IPS DF 19.7 (cell line): ENCODE measurements at places on chromosomes 4 and X.

GRCh38 chrX:77975755-77976154 is 6.3 kb upstream of the PGAM4 start:
- no peak for DNase-seq

- no peak for DNase-seq
Observed at GRCh38 chr4:152697284-152698088, 17.7 kb upstream of the TMEM154 start.

DNA sequence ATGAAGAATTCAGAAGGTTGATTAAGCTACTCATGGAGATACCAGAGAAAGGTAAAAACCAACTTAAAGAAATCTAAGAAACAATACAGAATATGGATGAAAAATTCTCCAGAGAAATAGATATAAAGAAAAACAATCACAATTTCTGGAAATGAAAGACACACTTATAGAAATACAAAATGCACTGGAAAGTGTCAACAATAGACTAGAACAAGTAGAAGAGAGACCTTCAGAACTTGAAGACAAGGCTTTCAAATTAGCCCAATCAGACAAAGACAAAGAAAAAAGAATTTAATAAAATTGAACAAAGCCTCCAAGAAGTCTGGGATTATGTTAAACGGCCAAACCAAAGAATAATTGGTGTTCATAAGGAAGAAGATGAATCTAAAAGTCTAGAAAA is 9.6 kb downstream of the STBD1 start:
- DNase-seq = no peak

- no peak for DNase-seq
Observed at GRCh38 chr4:103802766-103803165, 83.0 kb upstream of the TACR3 start.

GRCh38 chr4:181364504-181364903 is 878.7 kb upstream of the TENM3 start:
- no peak for DNase-seq

DNA sequence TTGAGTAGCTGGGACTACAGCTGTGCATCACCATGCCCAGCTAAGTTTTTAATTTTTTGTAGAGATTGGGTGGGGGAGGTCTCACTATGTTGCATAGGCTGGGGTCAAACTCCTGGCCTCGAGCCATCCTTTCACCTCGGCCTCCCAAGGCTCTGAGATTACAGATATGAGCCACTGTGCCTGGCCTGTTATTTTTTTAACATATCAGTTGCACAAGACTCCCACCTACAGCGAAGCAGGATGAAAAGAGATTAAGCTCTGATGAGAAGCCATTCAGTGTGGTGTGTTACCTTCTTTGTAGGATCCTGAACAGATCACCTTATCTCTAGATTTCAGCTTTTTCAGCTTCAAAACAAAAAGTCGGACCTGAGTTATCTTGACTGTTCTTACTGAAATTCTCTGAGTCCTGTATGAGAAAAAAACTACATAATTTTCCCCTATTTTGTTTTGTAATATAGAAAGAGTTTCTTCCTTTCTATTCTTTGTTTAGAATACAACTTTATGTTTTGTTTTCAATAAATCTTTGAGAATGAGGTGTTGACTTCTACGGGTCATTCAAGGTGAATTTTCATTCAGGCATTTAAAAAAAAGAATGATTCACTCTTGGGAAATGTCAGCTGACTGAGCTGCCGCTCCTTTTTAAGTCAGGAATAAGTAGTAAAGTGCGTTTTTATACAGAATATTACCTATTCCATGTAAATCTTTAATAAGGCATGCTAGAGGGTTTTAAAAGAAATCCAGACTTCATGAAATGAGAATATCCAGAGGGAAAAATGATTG is 134.6 kb downstream of the ARSF start:
- no peak for DNase-seq

DNA sequence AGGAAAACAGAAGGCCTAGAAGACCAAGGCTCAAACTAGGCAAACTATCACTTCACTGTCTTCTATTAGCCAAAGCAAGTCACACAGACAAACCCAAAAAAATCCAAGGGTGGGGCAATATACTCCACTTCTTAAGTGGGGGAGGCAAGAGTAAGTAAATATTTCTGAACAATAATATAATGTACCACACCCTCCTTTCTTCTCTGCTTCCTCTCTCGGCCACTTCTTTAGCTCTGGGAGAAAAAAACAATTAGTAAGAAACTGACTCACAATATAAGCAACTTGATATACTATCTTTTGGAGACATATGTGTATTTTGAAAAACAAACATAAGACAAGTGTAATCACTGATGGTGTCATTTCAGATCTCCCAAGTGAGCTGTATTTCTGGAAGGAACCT is 14.8 kb downstream of the DCAF8L1 start:
- no peak for DNase-seq

DNA sequence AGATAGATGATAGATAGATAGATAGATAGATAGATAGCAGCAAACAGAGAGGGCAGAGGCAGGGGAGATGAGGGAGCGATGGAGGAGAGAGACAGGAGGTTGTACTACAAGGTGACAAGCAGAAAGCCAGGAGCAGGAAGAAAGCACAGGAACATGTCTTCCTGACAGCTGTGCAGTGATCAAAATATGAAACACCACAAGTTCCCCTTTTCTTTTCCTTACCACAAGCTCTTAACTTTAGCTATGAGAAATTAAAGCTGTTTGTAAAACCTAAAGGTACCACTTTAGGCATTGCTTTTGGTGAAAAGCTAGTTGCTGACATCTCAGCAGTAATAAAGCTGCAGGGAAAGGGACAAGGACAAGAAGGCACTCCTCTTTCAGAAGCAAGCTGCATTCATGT is 9.1 kb upstream of the MAGED4B start:
- no peak for DNase-seq

DNA sequence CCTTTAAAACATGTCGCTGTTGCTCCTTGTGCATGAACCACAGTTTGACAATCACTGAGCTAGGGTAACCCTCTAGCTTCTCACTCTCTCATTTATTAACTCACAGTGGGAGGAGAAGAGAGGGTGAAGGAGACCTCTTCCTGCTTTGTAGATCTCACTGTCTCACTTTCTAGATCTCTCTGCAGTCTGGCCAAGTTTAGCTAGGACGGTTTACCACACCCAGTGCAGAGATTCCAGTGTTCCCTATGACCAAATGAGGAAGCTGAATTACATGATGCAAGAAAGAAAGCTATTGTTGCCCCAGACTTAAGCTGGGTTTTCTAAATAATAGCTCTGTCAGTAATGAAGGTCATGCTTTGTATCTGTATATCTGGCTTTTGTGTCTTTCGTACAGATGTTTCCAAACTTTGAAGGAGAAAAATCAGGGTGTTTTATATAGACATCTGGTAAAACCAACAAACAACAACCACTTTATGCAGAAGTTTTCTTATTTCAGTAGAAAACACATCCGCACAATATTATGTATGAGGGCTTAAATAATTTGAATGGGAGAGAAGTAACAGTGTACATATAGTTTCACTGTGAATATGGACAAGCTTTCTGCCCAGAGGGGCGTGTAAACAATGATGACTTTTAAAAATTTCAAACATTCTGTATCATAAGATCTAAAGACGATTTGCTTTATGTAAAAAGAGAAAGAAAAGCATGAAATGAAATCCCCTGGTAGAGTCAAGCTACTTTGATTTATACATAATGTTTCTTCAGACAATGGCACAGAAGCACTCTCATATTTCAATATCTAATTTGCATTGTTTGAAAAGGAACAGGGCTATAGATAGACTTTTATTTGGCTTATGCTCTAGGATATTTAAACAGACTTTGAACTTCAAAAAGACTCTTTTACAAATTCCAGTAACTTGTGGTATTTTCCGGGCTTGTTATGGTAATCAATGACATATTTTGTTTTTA is 582.3 kb downstream of the FSTL5 start:
- no peak for DNase-seq

DNA sequence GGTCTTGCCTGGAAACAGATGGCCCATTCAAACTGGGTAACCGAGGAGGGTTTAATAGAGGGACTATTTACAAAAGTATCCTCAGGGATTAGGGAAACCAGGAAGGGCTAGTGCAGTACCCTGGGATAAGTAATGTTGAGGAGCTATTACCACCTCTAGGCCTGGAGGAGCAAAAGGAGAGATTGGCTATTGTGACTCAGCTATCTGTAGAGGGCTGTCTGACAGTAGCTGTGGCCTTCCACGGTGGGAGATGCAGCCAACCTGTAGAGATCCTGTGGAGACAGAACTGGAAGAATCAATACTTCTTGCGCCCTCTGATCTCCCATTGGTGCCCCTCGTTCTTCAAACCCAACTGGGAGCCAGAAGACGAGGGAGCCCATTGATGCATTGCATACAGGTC is 34.1 kb upstream of the RPS6KA3 start:
- no peak for DNase-seq

- DNase-seq = no peak
Observed at GRCh38 chr4:124426279-124426678, 286.3 kb downstream of the ANKRD50 start.

GRCh38 chr4:168863719-168864647 is 146.1 kb downstream of the CBR4 start:
- no peak for DNase-seq

DNA sequence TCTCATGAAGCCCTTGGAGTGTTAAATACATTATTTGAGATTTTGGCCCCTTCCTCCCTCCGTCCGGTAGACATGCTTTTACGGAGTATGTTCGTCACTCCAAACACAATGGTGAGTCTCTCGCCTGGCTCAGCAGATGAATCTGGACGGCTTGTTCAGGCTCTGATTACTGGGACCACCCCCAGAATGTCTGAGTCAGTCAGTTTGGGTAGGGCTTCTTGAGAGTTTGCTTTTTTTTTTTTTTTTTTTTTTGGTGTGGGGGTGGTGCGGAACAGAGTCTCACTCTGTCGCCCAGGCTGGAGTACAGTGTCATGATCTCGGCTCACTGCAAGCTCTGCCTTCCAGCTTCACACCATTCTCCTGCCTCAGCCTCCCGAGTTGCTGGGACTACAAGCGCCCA is 62.4 kb upstream of the MSANTD1 start:
- no peak for DNase-seq

- no peak for DNase-seq
Observed at GRCh38 chr4:122824616-122825015, 2.0 kb upstream of the FGF2 start.

DNA sequence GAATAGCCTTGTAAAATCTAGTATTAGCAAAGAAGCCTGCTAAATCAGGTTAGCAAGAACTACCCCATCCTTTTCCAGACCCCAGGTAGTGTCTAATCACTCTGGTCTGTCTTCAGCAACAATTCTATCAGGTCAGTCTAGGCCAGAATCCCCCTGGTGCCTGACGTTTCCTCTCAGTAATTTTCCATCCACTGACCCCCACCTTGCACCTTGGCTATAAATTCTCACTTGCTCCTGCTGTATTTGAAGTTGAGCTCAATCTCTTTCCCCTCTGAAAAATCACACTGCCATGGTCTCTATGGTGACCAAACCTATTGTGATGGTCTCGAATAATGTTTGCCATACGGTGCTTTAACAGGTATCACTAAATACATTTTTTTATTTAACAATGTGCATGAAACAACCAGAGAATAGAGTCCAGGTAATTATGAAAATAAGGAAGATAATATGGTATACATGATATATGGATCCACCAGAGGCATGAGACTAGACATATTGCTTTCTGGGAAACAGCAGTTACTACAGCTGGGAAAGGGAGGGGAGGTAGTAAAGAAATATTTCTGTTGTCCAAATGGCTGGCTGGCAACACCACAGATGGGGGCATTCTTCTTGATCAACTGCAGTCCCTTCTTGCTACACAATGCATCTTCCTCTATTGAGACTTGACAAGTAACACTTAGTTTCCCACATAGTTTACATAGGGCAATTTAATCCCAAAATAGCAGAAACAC is 33.8 kb downstream of the CXCL1 start:
- DNase-seq = no peak

DNA sequence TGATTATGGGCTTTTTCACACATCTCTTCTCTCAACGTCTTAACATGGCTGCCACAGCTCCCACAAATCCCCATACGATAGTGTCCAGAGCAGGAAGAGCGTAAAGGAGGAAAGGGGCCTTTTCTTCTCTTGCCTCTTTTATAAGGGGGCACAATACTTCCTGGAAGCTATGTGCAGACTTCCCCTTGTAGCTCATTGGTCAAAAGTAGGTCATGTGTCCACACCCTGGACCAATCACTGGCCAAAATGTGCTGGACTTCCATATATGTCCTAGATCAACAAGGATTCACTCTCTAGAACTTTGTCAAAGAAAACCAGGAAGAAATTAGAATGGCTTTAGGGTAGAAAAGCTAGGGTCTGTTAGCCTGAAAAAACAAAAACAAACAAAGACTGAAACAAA is 26.7 kb downstream of the STK32B start:
- no peak for DNase-seq

DNA sequence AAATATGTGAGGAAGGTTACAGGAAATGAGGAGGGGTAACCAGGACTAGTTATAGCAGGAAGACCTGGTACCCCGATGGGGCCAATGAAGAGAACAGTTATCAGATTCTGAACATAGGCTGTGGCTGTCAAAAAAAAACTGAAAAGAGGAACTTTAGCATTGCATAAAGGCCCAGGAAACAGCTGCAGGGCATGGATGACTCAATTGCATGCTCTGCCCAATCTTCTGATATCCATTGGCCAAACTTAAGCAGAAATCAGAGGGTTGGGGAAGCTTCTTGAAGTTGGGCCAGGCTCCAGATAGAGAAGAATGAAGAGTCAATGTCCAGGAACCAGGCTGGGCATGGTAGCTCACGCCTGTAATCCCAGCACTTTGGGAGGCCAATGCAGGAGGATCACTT is 1222.4 kb upstream of the PRKX start:
- no peak for DNase-seq

DNA sequence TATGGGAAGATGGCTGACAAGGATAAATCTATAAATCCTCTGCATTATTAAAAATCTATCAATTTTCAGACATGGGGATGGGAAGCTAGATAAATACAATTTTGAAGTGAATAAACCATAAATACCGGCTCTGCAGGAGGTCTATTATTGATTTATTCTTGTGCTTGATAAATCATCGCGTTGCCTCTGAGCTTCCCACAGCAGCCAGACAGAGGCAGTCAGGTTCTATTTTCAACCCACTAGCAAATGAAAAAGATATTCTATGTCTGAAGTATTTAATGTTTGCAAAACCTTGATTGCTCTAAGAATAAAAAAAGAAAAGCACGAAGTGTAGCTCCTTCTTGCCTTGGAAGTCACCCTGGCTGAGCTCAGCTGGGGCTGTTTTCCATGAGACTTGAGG is 216.2 kb downstream of the DHRSX start:
- DNase-seq = no peak

GRCh38 chr4:156829201-156829873 is 142.3 kb downstream of the PDGFC start:
- DNase-seq = no peak

DNA sequence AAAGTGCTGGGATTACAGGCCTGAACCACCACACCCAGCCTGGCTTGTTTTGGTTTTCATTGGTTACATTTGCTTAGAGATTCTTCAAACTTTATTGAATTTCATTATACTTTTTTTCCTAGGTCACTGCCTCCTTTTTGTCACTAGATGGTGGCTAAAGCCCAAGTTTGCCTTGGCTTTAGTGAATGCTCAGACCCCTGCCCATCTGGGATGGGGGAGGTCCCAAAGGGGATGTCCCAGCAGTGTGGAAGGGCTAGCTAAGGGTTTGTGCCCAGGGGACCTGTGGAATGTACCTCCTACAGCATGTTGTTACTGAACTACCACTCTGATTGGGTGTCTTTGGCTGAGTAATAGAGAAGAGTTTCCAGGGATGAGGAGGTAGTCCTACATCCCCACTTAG is 58.4 kb downstream of the CEP135 start:
- DNase-seq = no peak

GRCh38 chr4:65089666-65090065 is 580.6 kb downstream of the EPHA5 start:
- no peak for DNase-seq
